ENCODE measurements at places on chromosomes 13 and 19. TPM values are rescaled to one million over a fixed set of nuclear protein-coding genes. Genes with fewer than 3 reads are reported as not detected.

The PRR19 gene
- total RNA-seq: 1.0 TPM

DNA sequence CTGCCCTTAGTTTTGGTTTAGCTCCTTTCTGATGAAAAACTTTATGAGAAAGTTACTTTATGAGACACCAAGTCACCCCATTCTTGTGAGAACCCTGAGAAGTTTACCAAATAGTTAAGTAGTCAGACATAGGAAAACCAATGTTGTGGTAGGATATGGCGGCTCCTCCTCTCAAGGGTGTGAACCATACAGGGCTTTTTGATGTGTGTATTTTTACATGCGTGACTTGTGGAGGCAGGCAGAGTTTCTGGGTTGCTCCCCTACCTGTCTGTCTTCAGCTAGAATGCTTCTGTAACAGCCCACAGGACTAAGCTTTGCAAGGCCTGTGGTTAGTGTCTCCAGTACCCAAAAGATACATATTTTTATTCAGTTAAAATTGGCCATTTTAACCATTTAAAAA, 18.3 kb downstream of the UBAC2 start:
- H3K36me3 ChIP-seq: peaks cover 6% of the 10 kb centered on the region
- DNase-seq: peak; percentile 73
- peaks cover 88% of the 10 kb centered on the region for H3K4me1 ChIP-seq

The ZNF211 gene
- 12.4 TPM for total RNA-seq

The IZUMO2 gene
- total RNA-seq: not detected

- no peaks in the 10 kb centered on the region for H3K4me1 ChIP-seq
- no peak overlapping the region for H3K4me3 ChIP-seq
- H3K27ac ChIP-seq: no peak overlapping the region
- DNase-seq: no peak
Observed at GRCh38 chr13:103328899-103329298, 262.7 kb upstream of the SLC10A2 start.

GRCh38 chr13:29434217-29434945, 161.1 kb downstream of the SLC7A1 start:
- no peak overlapping the region for H3K4me3 ChIP-seq
- no peak for DNase-seq
- peaks cover 19% of the 10 kb centered on the region for H3K27me3 ChIP-seq
- H3K27ac ChIP-seq: no peak overlapping the region

GRCh38 chr19:18137657-18138339, 15.2 kb upstream of the PIK3R2 start:
- peaks cover 10% of the 10 kb centered on the region for H3K36me3 ChIP-seq
- no peak overlapping the region for H3K27ac ChIP-seq
- H3K4me1 ChIP-seq: peaks cover 11% of the 10 kb centered on the region
- no peaks in the 10 kb centered on the region for H3K27me3 ChIP-seq

DNA sequence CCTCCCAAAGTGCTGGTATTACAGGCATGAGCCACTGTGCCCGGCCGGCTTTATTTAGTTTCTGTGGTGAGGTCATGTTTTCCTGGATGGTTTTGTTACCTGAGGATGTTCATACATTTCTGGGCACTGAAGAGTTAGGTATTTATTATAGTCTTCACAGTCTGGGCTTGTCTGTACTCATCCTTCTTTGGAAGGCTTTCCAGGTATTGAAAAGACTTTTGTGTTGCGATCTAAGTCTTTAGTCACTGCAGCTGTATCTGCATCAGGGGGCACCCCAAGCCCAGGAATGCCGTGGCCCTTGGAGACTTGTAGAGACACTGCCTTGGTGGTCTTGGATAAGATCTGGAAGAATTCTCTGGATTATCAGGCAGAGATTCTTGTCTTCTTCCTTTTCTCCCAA, 12.8 kb downstream of the BLOC1S3 start:
- no peak overlapping the region for H3K4me3 ChIP-seq
- H3K36me3 ChIP-seq: no peaks in the 10 kb centered on the region
- no peaks in the 10 kb centered on the region for H3K27me3 ChIP-seq
- no peak for DNase-seq
- H3K27ac ChIP-seq: no peak overlapping the region

The VSIG10L gene
- total RNA-seq: 1.0 TPM

- H3K36me3 ChIP-seq: peaks cover 34% of the 10 kb centered on the region
- peaks cover 33% of the 10 kb centered on the region for H3K4me1 ChIP-seq
- no peak overlapping the region for H3K27ac ChIP-seq
- no peak overlapping the region for H3K4me3 ChIP-seq
- no peak for DNase-seq
- H3K27me3 ChIP-seq: no peaks in the 10 kb centered on the region
Observed at GRCh38 chr13:102856557-102856956, 10.7 kb downstream of the ERCC5 start.

- peaks cover 15% of the 10 kb centered on the region for H3K27me3 ChIP-seq
- no peaks in the 10 kb centered on the region for H3K36me3 ChIP-seq
- no peak overlapping the region for H3K27ac ChIP-seq
- H3K4me3 ChIP-seq: no peak overlapping the region
- no peak for DNase-seq
Observed at GRCh38 chr13:28574617-28575142, 79.8 kb upstream of the FLT1 start.

The LRFN3 gene
- 4.6 TPM for total RNA-seq

The CYP2F1 gene
- not detected for total RNA-seq

DNA sequence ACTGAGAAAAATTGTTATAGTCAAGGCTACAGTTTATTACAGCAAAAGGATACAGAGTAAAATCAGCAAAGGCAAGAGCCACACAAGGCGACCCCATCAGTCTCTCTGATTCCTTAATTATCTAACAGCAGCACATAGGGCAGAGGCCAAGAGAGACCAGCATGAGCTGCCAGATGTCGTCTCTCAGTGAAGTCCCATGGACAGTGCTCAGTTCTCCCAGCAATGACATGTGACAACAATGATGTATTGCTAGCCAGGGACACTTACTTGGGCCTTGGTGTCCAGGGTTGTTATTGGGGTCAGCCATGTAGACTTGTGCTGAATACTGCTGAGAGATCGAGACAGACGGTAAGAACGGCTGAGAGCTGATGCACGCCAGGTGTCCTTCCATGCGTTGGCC, 22.3 kb downstream of the ZSWIM9 start:
- no peaks in the 10 kb centered on the region for H3K36me3 ChIP-seq
- H3K4me3 ChIP-seq: no peak overlapping the region
- H3K27ac ChIP-seq: no peak overlapping the region
- peaks cover 4% of the 10 kb centered on the region for H3K27me3 ChIP-seq
- H3K4me1 ChIP-seq: peaks cover 12% of the 10 kb centered on the region
- DNase-seq: no peak

The B3GNT8 gene
- 0.78 TPM for total RNA-seq

DNA sequence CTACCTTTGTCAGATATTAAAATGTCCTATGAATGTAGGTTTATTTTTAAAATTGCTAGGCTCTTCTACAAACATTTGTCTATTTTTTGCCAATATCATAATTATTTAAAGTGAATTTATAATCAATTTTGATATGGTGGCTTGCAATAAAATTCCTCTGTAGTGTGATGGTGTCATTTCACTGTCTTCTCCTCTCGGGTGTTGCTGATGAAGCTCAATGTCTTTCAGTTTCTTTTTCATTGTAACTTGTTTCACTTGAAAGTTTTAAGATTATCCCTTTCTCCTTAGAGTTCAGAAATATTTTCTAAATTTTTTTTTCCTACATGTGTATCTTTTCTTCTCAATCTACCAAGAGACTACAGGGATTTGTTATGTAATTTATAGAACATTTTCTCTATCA, 267.1 kb upstream of the EDNRB start:
- H3K4me3 ChIP-seq: no peak overlapping the region
- no peaks in the 10 kb centered on the region for H3K36me3 ChIP-seq
- no peaks in the 10 kb centered on the region for H3K27me3 ChIP-seq
- DNase-seq: no peak

- H3K27me3 ChIP-seq: peaks cover 54% of the 10 kb centered on the region
- H3K36me3 ChIP-seq: peaks cover 10% of the 10 kb centered on the region
- no peak overlapping the region for H3K4me3 ChIP-seq
- DNase-seq: no peak
Observed at GRCh38 chr13:27922883-27923612, 3.2 kb downstream of the PDX1 start.

DNA sequence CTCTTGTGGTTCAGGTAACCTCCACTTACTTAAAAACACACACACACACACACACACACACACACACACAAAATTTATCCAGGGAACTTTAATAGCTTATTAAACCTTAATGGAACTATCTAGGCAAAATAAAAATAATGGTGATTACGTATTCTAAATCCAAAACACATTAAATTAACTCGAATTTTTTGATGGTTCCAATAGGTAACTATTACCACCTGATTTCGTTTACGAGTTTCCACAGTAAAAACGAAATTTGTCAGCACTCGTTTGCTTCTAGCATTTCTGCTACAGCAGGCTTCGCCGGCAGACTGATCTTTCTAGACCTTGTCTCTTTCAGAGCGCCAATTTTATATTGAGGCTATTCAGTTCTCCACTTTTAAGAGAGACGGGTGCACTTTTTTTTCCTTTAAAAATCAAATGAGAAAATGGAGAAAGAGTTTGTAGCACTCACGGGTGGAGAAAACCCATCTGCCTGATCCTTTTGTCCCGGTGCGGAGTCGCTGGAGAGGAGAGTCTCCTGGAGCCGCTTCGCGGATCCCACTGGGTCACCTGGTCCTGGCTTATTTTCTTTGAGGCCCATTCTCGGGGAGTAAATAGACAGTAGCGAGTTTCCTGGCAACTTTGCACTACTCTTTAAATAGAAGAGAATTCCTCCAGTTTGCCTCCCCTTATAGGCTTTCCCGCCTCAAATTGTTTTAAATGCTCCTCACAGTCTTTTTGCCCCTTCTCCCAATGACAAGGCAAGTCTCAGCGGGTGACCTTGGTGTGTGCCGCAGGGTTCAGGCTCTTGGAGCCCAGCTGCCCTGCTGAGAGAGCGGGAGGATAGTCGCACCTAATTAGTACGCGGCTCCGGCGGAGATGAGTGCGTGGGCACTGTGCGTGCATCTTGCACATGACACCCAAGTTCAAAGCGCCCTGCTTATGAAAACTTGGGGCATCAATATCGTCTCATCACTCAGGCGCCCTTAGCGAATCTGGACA, 117.0 kb downstream of the KCNRG start:
- H3K4me1 ChIP-seq: peaks cover 30% of the 10 kb centered on the region
- peak overlapping the region; percentile 85 for H3K27ac ChIP-seq
- peaks cover 23% of the 10 kb centered on the region for H3K27me3 ChIP-seq
- DNase-seq: peak; percentile 63
- no peaks in the 10 kb centered on the region for H3K36me3 ChIP-seq

The CPAMD8 gene
- total RNA-seq: 0.39 TPM

The MAP1S gene
- total RNA-seq: 71.0 TPM

The F2RL3 gene
- 1.5 TPM for total RNA-seq

GRCh38 chr19:27734496-27735220, 1478.3 kb downstream of the UQCRFS1 start:
- H3K4me3 ChIP-seq: no peak overlapping the region
- H3K4me1 ChIP-seq: no peaks in the 10 kb centered on the region
- no peak for DNase-seq
- no peaks in the 10 kb centered on the region for H3K27me3 ChIP-seq
- H3K36me3 ChIP-seq: peaks cover 52% of the 10 kb centered on the region
